ENCODE measurements at places on chromosomes 13 and 19. TPM values are rescaled to one million over a fixed set of nuclear protein-coding genes. Genes with fewer than 3 reads are reported as not detected.

GRCh38 chr13:93146584-93147297 is 79.9 kb upstream of the GPC6 start:
- H3K4me3 ChIP-seq: no peak overlapping the region
- no peaks in the 10 kb centered on the region for H3K27me3 ChIP-seq
- no peaks in the 10 kb centered on the region for H3K4me1 ChIP-seq
- H3K36me3 ChIP-seq: no peaks in the 10 kb centered on the region
- H3K27ac ChIP-seq: no peak overlapping the region

GRCh38 chr19:39928357-39928725 is 6.1 kb downstream of the FCGBP start:
- H3K27ac ChIP-seq: no peak overlapping the region
- H3K4me3 ChIP-seq: no peak overlapping the region
- H3K4me1 ChIP-seq: no peaks in the 10 kb centered on the region
- H3K27me3 ChIP-seq: no peaks in the 10 kb centered on the region

DNA sequence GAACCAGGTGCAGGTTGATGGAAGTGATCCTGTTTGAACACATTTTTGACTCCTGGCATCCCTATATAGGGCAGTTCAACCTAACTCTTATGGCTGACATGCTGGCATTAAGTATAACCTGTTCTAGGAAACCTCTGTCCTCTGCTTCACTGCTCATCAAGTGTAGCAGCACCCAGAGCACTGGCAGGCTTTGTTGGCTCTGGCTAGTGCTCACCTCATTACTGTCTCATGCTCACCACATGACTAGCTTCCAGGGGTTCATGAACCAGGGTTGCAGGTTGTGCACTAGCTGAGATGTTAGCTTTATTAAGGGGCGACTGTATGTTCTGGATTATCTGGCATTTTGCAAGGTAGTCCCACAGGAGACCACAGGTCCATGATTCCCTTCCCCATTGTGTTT is 63.6 kb downstream of the B3GLCT start:
- no peak for DNase-seq
- no peaks in the 10 kb centered on the region for H3K27me3 ChIP-seq
- peaks cover 28% of the 10 kb centered on the region for H3K36me3 ChIP-seq

The MAST1 gene
- polyA plus RNA-seq: 0.15 TPM

The TNNI3 gene
- polyA plus RNA-seq: 3,704 TPM

The CEACAM20 gene
- polyA plus RNA-seq: not detected

The IGFL1 gene
- not detected for polyA plus RNA-seq

Data from heart left ventricle (tissue), 16 donors.